ENCODE measurements at places on chromosomes 11 and 22. TPM values are rescaled to one million over a fixed set of nuclear protein-coding genes. Genes with fewer than 3 reads are reported as not detected.

GRCh38 chr11:91308069-91308468, 916.5 kb upstream of the FAT3 start:
- no peaks in the 10 kb centered on the region for H3K36me3 ChIP-seq
- H3K4me3 ChIP-seq: no peak overlapping the region
- DNase-seq: no peak
- H3K27me3 ChIP-seq: no peaks in the 10 kb centered on the region

DNA sequence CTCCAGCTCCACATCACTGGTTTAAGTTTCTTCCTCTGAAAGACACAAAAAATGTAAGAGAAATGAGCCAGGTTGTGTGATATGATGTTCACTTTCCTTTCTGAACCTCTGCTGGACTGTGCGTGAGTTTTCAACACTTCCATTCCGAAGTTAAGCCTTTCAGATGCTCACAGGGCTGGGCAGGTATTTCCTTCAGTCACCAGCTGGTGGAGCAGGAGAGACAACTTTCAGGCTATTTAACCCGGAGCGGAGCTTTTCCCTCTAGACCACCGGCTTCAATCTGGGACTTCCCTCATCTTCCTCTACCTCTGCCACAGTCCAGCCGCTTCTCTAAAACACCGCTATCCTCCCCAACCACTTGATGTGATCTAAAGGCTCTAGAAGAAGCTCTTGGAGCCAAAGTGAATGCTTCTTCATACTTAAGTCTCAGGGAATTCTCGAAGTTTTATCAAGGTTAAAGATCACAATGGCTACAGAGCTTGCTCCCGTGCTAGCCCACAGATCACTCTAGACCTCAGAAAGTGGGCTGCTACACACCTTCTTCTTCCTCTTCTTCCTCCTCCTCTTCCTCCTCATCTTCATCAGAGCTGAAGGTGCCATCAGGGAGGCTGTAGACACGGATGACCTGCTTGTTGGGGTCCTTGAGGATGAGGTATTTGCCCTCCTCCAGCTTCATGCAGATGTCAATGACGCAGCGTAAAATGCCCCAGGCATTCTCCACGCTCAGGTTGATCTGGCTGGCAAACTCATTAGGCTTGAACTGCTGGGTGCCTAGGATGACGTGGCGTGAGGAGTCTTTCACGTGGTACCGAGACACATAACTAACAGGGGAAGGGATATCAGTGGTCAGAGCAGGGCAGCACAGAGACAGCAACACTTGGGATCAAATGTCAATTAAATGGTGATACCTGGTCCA, 4.4 kb upstream of the FOXRED2 start:
- H3K4me1 ChIP-seq: peaks cover 13% of the 10 kb centered on the region
- H3K27me3 ChIP-seq: no peaks in the 10 kb centered on the region

GRCh38 chr11:132005887-132006286, 635.5 kb downstream of the NTM start:
- no peak for DNase-seq
- no peak overlapping the region for H3K27ac ChIP-seq
- H3K36me3 ChIP-seq: no peaks in the 10 kb centered on the region
- no peaks in the 10 kb centered on the region for H3K27me3 ChIP-seq
- H3K4me3 ChIP-seq: no peak overlapping the region
- no peaks in the 10 kb centered on the region for H3K4me1 ChIP-seq

DNA sequence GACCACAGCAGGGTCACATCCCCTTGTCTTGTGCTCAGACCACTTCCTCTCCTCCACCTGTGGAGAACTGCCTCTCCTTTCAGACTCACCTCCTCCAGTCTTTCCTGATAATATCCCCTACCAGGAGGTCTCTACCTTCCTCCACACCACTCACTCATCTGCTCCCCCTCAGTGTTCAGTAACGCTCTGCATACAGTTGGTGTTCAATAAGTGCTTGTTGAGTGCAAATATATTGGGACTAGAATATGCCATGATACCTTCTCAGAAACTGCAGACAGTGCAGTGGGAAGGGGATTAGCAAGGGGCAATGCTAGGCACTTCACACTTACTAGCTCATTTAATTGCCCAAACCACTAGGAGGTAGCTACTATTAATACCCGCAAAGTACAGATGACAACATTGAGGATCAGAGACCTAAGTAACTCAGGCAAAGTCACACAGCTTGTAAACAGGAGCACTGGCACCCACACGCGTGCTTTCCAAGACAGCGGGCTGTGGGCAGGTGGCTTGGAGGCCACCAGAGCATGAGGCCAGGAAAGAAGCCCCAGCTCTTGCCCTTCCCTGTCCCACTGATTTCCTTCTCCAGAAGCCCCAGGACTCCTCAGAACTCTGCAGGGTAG, 8.1 kb upstream of the PDE2A start:
- H3K4me3 ChIP-seq: no peak overlapping the region
- DNase-seq: no peak
- no peak overlapping the region for H3K27ac ChIP-seq
- peaks cover 17% of the 10 kb centered on the region for H3K36me3 ChIP-seq
- no peaks in the 10 kb centered on the region for H3K27me3 ChIP-seq
- H3K4me1 ChIP-seq: no peaks in the 10 kb centered on the region

FAM83F gene
- 4.4 TPM for total RNA-seq

TREH gene
- total RNA-seq: not detected
